ENCODE measurements at places on chromosomes 13 and 19.

DNA sequence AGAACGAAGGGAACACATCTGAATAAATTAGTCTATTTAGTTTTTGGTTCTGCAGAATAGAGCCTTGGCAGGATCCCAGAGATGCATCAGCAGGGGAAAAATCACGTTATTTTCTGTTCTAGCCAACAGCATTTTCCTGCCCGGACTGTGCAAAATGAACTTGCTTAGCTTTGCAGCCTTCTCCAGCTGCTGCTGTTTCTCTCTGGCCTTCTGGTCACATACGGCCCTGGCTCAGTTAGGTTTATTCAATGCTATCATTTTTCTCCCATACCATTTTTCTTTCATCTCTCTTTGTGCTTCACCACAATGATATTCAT is 110.4 kb upstream of the KL start:
- DNase-seq = no peak

GRCh38 chr19:2084993-2085720 is 11.0 kb downstream of the MOB3A start:
- no peak for DNase-seq

GRCh38 chr19:18123819-18124218 is 26.2 kb downstream of the MAST3 start:
- DNase-seq = no peak

DNA sequence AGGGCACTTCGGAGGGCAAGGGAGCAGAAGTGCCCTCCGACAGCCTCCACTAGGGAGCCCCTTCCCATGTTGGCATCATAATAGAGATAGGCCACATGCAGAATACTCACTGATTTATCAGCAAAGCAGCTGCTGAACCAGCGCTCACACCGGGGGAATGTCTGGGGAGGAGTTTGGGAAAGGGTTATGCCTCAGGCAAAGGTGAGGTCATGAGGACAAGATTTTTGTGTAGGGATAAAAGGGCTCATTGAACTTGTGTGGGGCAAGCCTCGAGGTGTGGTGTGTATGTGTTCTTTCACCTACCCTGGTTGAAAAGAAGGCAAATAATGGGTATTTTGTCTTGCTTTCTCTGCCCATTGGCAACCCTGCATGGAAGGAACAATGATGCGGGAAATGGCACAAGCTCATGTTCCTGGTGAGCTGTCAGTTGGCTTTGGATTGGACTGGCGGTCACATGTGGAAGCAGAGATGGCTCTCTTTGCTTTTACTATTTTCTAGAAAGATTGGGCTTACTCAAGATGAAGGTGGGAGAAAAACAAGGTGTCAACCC is 39.1 kb upstream of the SLC7A9 start:
- no peak for DNase-seq

GRCh38 chr13:114142640-114143490 is 10.4 kb upstream of the RASA3 start:
- peak; percentile 21 for DNase-seq

DNA sequence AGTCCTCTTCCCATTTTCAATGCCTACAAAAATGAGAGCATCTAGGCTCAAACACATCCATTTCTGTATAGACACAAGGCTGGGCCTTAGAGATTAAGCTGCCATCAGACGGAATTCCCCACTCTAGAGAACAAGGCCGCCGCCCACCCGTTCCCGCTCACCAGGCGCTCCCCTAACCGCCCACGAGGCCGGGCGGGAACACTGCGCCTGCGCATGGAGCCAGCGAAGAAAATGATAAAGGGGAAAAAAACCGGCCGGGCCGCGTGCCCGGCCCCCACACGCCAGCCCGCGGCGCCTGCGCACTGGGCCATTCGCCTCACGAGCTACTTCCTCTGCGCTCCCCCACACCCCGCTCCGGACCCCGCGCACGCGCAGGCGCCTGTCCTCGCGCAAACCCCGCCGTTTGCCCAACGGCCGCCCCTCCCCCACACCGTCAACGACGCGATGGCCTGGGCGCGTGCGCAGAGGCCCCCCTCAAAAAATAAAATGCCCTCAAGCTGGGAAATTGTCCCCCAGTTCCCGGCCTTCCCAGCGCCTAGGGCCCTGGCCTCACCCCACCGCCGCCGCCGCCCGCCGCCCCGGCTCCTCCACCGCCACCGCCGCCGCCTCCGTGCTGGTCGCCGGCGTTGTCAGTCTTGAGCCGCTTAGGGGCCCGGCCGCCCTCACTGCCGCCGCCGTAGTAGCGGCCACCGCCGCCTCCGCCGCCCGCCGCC is 483 bp downstream of the HNRNPL start:
- peak; percentile 85 for DNase-seq

DNA sequence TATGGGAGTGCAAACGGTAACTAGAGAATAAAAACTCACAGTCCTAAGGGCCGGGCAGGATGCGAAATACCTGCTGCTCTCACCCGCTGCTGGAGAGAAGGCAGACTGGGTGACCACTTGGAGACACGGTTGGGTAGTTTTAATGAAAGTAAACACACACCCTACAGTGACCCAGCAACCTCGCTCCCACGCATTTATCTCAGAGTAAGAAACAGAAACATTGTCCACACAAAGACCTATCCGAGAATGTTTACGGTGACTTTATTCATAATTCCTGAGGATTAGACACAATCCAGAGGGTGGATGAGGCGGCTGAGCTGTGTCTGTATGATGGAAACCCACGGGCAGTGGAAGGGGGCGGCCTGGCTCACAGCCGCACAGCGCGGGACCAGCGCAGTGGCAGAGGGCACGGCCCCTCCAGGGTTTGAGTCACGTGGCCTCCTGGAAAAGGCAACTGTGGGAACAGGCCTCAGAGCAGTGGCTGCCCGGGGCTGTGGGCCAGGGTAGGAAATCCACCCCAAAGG is 73.5 kb upstream of the C13orf46 start:
- DNase-seq = peak; percentile 49

GRCh38 chr13:41660411-41660810 is 203.1 kb downstream of the RGCC start:
- no peak for DNase-seq

GRCh38 chr19:43444531-43445287 is 20.7 kb downstream of the LYPD3 start:
- no peak for DNase-seq

DNA sequence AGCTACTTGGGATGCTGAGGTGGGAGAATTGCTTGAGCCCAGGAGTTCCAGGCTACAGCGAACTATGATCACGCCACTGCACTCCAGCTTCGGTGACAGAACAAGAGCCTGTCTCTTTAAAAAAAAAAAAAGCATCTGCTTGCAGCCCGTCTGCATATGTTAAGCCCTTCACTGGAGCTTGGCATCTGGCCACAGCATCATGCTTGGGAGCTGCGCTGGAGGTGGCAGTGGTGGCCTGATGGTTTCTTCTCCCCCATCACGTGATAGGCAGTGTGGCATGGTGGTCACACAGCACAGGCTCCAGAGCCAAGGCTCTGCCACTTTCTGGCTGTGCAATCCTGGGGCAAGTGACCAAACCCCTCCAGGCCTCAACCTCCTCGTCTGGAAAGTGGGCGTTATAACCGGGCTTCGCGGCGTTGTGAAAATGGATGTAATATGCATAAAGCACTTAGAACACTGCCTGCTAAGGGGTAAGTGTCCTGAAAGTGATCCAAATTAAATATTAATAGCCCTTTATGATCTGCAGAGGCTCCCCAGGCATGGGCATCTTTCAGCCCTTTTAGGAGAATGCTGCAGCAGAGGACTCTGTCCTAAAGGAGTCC is 24.4 kb downstream of the MARK4 start:
- peak; percentile 45 for DNase-seq

- no peak for DNase-seq
Observed at GRCh38 chr13:110012102-110012739, 225.8 kb upstream of the IRS2 start.

DNA sequence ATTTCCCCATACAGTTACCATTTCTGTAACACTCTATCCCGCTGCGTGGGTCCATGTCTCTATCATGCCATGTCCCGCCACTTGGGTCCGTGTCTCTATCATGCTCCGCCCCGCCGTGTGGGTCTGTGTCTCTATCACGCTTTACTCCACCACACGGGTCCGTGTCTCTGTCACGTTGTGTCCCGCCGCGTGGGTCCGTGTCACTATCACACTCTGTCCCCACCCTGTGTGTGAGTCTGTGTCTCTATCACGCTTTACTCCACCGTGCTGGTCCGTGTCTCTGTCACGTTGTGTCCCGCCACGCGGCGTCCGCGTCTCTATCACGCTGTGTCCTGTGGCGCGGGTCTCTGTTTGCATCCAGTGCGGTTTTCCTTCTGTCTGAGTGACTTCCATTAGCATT is 11.6 kb downstream of the ADPRHL1 start:
- no peak for DNase-seq

GRCh38 chr13:36108342-36108741 is 22.8 kb downstream of the DCLK1 start:
- no peak for DNase-seq

DNA sequence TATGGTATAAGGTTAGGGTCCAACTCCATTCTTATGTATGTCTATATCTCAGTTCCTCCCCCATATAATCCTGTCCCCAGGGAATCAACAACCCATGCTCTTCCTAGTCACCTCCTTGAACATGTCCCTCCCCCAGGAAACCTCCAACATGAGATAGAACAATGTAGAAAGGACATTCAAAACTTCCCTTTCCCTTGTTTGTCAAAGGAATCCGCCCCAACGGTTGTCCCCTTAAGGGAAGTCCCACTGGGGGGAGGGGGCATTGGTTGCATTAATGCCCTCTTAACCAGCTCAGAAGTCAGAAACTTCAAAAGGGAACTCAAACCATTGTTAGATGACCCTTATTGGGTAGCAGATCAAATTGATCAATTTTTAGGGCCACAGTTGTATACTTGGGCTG is 6.8 kb upstream of the ZNF561 start:
- DNase-seq = no peak

- DNase-seq = no peak
Observed at GRCh38 chr13:59354665-59355369, 808.9 kb downstream of the DIAPH3 start.

- DNase-seq = no peak
Observed at GRCh38 chr13:109853153-109853552, 66.8 kb upstream of the IRS2 start.

GRCh38 chr19:35468637-35469036 is 20.6 kb downstream of the FFAR2 start:
- no peak for DNase-seq

- DNase-seq = no peak
Observed at GRCh38 chr19:58518256-58519086, 1.1 kb downstream of the ZBTB45 start.

DNA sequence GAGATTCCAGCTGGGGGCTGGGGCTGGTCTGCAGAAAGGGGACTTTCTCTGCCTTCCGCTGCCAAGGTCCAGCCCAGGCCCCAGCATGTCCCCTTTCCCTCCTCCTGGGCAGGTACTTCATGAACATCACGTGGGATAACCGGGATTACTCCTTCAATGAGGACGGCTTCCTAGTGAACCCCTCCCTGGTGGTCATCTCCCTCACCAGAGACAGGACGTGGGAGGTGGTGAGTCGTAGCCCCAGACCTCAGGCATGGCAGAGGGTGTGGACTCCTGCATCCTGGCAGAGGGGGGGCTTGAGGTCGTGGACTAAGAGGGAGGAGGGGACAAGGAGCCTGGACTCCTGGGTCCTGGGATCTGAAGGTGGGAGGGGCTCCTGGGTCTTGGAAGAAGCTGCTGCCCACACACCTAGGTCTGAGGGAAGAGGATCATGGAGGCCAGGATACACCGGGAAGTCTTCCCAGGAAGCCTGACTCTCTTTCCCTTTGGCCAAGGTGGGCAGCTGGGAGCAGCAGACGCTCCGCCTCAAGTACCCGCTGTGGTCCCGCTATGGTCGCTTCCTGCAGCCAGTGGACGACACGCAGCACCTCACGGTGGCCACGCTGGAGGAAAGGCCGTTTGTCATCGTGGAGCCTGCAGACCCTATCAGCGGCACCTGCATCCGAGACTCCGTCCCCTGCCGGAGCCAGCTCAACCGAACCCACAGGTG is 20.6 kb downstream of the GRIN2D start:
- no peak for DNase-seq

- no peak for DNase-seq
Observed at GRCh38 chr13:72295153-72295552, 428.1 kb upstream of the DACH1 start.

- no peak for DNase-seq
Observed at GRCh38 chr19:4525563-4526002, 7.3 kb upstream of the PLIN4 start.
